NCI-H2029 treated with DMSO at 0.1 percent for 48 hours (cell line): ENCODE measurements at places on chromosomes 1 and 21.

DNA sequence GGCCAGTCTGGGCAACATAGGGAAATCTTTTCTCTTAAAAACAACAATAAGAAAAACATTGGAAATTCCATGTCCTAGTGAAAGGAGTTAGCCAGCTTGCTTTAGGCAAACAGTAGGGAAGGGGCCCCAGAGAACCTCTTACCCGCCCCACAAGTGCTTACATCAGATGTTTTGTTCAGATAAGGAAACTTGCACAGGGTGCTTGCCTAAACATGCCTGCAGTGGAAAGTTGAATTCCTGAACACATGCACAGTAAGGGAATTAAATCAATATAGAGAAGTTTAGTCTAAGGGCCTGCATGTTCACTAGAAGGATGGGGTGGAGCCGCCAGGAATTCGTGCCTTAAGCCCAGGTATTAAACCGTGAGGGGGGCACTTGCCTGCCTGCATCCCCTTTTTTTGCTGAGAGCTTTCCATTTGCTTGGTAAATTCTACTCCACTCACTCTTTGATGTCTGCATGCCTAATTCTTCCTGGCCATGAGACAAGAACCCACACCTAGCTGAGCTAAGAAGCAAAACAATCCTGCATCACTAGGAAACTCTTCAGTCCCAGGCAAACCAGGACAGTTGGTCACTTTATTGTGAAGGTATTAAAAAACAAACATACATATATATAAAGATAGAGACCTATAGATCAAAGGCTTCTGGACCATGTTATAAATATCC is 499.0 kb downstream of the SIPA1L2 start:
- no peak for DNase-seq

- DNase-seq = no peak
These were observed 164.7 kb upstream of the RGS18 start for GRCh38 chr1:191993549-191993948.

- DNase-seq = no peak
These were observed 124.3 kb downstream of the RERE start for GRCh38 chr1:8693107-8693506.

- no peak for DNase-seq
These were observed 1583.3 kb downstream of the MRPL39 start for GRCh38 chr21:24023936-24024335.

DNA sequence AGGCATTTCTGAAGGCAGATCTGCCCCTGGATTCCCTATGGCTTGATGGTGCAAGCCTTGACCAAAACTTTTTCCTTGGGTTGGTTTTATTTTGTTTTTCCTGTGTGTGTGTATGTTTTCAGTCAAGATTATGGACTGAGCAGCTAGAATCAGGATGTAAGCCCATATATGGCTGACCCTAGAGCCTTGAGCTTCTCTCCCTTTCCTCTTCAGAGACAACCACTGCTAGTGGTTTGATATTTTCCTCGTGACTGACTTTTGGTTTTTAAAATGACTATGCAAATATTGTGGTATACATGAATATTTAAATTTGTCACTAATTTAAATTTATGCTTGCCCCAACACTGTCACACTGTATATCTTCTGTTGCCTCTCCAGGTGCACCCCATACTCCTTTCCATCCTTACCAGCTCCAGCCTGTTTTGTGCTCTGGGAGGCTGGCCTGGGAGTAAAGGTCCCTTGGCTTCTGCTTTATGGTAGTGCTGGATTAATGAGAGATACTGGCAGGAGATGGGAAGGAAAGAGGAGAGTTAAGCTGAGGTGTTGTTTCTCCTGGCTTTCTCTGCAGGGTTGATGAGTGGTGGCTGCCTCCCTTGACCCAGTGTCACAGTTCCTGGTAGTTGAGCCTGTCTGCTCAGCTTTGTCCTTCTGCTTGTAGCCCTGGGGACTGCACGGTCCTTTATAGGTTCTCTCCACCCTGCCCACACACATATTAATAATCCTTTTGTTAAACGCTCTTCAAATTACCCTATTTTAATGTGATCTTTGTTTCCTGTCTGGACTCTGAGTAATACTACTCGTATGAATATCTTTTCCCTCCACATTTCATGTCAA is 44.4 kb downstream of the RWDD3 start:
- DNase-seq = no peak

DNA sequence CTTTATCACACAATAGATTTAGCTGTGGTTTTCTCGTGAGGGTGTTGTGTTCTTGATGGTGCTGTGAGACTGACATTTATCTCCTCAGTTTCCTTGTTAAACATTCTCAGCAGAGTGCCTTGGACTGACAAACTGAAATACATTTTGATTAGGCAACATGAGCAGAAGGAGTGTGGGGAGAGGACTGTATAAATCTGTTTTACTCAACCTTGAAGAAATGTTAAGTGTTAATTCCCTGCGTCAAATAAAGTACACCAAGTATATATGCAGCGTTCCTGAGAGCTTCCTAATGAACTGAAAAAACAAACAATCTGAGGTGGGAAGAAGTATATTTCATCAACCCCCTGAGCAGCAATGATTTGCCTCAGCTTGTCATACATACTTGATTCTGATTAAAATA is 540.3 kb upstream of the B3GALT2 start:
- DNase-seq = no peak

DNA sequence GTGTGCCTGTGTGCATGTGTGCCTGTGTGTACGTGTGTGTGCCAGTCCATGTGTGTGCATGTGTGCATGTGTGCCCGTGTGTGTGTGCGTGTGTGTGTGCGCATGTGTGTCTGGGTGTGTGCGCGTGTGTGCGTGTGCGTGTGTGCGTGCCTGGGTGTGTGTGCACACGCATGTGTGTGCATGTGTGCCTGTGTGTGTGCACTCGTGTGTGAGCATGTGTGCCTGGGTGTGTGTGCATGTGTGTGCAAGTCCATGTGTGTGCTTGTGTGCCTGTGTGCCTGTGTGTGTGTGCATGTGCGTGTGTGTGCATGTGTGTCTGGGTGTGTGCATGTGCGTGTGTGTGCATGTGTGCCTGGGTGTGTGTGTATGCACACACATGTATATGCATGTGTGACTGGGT is 28.7 kb upstream of the COL6A2 start:
- no peak for DNase-seq

GRCh38 chr1:150151291-150152181 is 1.8 kb downstream of the PLEKHO1 start:
- no peak for DNase-seq

DNA sequence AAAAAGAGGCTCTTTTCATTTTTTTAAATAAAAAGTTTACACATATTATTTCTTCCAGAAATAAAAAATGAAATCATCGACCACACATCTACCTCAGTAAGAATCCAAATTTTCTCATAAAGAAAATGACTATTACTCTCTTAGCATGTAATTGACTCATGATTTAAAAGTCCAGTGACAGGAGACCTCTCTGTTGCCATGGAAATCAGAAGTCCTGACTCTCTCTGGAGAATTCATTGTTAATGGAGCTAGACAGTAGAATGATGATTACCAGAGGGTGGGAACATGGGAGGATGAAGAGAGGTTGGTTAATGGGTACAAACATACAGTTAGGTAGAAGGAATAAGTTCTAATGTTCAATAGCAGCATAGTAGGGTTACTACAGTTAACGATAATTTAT is 5.0 kb upstream of the CLCA4 start:
- DNase-seq = no peak

DNA sequence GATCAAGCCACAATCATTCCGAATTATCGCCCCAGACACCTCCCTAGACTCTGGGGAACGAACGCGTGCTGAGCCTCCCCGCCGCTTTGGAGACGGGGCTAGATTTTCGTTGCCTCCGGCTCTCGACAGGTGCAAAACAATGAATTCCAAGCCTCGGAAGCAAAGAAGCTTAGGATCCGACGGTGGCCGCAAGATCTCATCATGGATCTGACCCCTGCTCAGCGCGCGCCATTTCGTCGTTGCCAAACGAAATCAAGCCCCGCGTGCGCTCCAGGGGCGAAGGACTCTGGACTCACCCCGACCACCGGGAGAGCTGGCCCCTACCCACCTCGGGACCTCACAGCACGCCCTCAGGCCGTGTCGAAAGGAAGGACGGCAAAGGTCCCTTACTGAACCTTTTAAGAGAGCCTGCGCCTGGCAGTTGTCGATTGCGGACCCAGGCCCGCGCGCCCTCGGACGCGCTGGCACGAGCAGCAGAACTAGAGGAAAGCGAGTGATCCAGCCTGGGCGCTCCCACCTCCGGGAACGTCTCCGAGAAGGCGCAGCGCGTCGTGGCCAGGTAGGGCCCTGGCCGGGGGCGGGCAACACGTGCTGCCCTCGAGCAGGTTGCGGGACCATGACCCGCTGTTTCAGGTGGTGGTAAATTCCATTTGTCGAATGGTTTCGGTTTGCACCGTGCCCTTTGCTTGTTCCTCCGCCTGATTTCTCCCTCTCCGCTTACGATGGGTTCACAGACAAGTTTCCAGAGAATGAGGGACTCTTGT is 1.6 kb upstream of the RUNX3 start:
- no peak for DNase-seq

GRCh38 chr1:10687782-10688408 is 108.6 kb downstream of the CASZ1 start:
- DNase-seq = no peak

DNA sequence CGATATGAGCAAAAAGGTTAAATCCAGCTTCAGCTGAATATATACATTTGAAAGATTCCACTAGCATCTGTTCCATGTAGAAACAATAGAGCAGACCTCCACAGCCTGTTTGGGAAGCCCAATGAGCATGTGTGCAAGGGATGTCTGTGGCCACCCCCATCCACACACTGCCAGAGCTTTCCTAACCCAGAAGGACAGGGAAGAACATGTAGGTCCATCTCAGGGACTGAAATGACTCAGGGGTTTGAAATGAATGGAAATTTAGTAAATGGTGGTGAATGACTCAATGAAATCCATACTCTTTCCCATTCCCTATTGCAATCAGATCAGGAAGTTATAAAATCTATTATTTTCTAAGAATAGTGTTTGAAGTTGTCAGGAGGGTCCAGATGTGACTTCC is 397.2 kb downstream of the DUSP10 start:
- DNase-seq = no peak

DNA sequence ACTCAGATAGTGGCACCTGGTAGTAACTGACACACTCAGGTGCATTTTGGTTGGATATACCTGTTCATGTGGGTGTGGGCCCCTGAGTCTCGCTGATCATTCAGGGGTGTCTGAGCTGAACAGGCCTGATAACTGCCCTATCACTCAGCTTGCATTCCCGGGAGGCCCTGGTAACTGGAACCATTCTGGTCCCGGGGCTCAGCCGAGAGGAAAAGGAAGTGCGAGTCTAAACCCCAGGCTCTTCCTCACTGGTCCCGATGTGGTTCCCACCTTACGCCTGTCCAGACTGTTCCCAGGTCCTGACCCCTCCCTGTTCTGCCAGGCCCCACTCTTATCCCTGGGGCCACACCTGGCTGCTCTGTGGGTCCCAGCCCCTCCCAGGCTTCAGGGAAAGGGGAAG is 11.7 kb upstream of the CDK18 start:
- DNase-seq = no peak

GRCh38 chr1:47324682-47325081 is 8.9 kb upstream of the CMPK1 start:
- no peak for DNase-seq

- DNase-seq = peak; percentile 53
These were observed 1.2 kb downstream of the PIK3C2B start for GRCh38 chr1:204493145-204493983.

DNA sequence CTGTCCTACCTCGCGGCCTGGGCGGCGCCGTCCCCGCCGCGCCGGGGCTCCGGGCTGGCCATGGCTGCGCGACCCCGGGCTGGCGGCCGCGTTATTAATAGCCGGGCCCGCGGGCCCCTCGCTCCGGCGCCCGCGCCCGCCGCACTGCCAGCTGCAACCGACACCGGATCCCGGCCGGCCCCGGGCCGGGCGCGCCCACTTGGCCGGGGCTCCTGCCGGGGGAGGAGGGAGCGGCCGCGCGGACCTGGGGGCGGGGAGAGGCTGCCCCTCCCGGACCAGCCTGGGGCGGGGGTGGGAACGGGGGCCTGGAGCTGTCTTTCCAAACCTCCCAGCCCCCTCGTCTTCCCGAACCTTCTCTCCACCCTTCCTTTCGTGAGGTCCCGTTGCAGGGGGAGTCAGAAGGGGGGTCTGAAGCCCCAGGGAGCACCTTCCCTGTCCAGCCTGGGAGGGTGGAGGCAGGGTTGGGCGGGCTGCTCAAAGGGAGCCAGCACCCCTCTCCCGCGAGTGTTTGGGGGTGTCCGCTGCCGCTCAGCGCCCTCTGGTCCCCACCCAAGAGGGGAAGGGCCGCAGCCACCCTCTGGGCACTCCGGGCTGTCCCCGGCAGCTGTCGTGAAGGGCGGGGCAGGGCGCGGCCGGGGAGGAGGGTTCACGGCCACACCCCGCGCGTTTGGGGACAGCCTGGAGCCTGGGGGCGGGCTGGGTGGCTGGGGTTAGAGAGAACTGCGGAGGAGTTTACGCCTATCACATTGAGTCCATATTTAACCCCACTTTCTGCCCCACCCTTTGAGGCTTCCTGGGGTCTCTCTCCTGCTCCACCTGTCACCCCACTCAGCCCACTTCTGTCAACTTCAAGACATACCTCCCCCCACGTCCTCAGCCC is at the start of gene SYNC:
SYNC (minus strand) TSS at position 172 of the 880 bp plus-strand sequence; CDS start at position 62, 110 bp downstream.
- no peak for DNase-seq

- no peak for DNase-seq
These were observed 9.8 kb upstream of the F5 start for GRCh38 chr1:169595764-169596711.

DNA sequence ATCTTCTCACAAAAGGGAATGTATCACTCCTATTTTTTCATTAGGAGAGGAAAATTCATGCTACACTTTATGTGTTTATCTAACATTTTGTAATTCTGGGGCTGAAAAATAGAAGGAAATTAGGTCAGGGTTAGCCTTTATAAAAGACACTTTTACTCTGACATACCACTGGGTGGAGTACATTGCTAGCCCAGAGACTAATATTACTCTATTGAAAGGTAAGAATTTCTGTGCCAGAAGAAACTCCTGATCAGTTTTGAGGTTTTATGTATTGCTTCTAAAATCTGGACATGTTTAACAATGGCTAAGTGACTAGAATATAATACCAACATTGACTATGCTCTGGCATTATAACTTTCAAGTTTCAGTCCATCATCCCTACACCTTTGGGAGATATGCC is 724.6 kb downstream of the USP25 start:
- no peak for DNase-seq

DNA sequence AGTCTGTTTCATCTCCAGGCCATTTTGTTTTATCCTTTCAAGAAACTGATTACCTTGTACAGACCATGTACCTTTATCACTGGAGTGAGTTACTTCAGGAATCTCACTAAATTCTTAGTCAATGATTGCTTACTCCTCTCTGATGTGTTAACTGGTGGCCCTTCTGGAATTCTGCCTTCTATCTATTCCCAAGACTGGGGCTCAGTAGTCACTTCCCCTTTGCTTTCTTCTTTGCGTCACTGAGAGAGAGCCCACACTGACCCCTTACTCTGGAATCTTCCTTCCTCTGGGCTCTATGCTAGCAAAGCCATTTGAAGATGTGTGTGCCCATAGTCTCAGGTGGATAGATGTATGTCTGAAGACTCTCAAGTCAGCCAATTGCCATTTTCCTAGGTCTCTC is 34.6 kb downstream of the XCL2 start:
- DNase-seq = no peak

GRCh38 chr1:9128166-9128519 is 759 bp downstream of the GPR157 start:
- DNase-seq = no peak
